ENCODE measurements at places on chromosomes 1 and 21.

GRCh38 chr1:240803151-240803550 lies 191.2 kb upstream of the GREM2 start:
- DNase-seq, result no peak

DNA sequence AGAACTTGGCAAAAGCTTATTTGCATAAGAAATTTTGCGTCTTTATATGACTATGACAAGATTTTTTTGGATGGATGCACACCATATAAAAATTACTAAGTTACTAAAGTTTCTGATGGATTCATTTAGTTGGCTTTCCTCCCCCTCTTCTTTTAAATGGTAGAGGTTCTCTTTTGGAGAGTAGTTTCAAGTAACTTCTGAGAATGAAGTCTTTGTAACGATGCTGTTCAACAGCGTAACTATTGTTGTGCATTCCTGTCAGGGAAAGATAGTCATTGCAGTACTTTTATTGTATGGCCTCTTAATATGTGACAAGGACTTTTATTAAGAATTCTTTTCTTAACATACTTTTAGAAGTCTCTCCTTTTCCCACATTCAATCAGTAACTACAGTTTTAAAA lies 16.0 kb downstream of the NFIA start:
- no peak for DNase-seq

- no peak for DNase-seq
Observed at GRCh38 chr1:212478467-212479025, 45.8 kb downstream of the NENF start.

- no peak for DNase-seq
Observed at GRCh38 chr1:228164561-228165371, 838 bp upstream of the IBA57 start.

DNA sequence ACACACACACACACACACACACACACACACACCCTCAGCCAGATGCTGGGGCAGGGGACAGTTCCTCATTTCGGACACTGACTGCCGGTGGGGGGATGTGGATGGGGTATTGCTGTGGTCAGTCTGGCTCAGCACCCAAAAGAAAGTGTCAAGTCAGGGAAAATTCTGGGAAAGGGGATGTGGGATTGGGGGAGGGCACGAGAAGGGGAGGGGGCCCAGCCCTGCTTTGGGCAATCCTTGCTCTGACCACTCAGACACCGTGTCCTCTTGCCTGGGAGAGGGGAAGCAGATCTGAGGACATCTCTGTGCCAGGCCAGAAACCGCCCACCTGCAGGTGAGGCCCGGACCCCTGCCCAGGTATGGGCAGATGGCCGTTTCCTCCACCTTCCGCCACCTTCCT lies at the start of gene C1QC:
Gene C1QC, plus strand, starts transcription at position 253 of the 400 bp plus-strand sequence. CDS start 391 bp downstream, outside the sequence.
- DNase-seq, result no peak

- DNase-seq, result no peak
Observed at GRCh38 chr1:89125240-89125912, 538 bp downstream of the GBP2 start.

DNA sequence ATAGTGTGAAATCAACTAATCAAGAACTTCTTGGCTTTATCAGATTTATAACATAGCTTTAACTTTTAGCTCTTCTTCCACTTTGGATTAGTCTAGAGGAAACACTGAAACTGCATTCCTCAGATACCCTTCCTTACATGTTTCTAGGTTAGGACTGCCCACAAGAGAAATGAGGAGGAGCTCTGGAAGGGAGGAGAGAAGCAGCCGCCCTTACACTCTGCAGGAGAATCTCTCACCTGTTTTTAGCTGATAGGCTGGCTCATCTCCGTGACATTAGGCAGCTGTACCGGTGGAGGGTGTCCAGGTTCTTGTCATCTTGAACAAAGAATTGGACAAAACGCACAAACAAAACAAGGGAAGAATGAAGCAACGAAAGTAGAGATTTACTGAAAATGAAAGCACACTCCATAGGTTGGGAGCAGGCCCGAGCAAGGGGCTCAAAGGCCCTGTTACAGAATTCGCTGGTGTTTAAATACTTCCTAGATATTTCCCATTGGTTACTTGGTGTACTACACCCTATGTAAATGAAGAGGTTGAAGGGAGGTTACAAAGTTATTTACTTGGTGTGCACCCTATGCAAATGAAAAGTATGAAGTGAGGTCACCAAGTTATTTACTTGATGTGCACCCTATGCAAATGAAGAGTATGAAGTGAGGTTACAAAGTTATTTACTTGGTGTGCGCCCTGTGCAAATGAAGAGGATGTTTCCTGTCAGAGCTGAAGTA lies 524.9 kb upstream of the CHRM3 start:
- no peak for DNase-seq

DNA sequence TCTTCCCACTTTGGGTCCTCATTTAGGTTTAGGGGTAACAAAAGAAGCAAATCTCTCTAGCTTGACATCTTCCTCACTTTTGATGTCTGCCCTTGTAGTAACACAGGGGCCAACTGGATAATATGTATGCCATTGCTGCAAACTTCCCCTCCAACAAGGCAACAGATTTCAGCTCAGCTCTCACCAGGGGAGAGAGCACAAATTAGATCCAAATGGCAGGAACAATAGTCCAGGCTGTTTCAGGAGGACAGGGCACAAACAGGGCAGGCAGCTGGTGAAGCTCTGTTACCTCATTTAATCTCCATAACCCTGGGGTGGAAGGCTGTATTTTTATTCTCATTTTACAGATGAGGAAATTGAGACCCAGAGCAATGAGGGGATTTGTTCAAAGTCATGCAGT lies 4.3 kb upstream of the PIK3R3 start:
- no peak for DNase-seq

DNA sequence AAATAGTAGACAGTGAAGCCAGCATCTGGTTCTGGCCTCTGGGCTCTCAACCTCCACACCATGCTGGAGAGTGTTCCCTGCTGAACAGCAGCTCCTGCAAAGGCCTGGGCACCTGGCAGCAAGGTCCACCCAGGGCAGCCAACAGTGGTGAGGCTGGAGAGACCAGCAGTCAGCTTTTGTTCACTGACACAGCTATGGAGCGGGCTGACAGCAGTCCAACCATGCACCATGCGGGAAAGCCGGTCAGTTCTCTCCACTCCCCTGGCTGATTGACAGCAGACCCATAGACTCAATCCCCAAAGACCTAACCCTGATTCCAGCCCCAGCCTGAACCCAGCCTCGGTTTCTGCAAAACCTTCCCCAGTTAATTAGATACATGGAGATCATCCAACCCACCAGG lies 49.0 kb downstream of the KLHDC7A start:
- no peak for DNase-seq

DNA sequence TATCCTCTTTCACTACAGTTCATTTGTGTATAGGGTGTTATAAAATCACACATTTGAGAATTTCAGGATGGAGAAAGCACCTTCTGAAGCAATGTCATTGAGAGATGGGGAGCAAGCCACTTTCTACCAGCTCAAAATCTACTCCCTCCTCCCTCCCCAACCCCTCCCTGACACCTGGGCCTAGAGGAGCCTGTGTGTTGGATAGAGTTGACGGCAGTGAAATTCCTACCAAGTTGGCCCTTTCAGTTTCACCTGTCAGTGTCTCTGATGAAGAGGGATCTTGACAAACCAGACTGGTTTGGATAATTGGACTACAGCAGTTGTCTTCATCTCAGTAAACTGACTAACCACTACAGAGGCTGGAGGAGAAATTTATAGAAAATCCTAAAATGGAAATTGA lies 125.0 kb upstream of the HOOK1 start:
- DNase-seq, result no peak

- DNase-seq, result no peak
Observed at GRCh38 chr1:170354690-170355089, 177.3 kb upstream of the GORAB start.

GRCh38 chr1:39738622-39739366 lies at the start of gene PPIE:
Gene PPIE (plus strand): TSS chr1:39738882. CDS start chr1:39738901, 19 bp downstream.
- DNase-seq, result peak; percentile 89

DNA sequence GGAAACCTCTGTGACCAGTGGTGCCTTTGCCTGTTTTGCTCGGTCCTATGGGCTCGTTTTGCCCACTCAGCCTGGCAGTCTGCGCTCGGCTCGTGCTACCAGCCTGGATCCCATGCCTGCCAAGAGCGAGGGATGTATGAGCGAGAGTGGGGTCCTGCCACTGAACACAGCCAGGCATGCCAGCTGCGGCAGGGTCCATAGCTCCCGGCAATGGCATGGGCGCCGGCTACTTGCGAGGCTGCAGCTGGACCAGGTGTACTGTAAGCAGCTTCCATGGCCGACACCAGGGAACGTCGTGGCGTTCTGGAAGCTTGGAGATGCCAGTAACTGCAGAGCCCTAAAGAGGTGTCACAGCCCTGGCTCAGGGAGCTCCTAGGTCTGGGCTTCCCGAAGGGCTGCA lies 22.4 kb upstream of the TGFB2 start:
- DNase-seq, result no peak

DNA sequence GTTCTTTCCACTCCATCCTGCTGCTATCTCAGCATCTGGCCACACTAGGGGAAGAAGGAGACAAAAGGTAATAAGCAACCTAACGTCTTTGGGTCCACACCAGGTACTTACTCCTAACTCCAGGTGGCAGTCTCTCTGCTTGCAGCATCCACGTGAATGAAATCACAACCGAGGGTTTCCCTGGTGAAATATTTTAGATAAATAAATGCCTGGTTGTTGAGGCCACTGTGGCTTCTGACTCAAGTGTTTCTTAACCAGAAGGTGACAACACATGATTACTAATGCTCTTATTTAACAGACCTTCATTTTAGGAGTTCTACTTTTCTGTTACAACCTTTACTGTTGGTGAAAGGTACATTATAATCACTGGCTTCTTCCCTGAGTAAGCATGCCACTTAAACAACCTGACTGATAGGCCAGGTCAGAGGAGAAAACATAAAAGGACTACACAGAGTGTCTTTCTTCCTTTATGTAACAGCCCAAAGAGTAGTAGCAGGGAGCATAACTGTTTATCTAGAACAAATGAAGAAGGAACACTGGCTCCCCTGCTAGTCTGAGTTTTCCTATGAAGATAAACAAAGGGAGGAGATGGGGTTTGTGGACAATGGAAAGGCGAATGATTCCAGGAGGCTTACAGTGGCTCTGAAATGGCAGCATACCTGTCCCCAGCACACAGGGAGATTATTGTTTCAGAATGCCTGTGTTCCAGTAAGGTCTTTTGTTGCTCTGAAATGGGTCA lies 59.9 kb downstream of the SYT6 start:
- no peak for DNase-seq

DNA sequence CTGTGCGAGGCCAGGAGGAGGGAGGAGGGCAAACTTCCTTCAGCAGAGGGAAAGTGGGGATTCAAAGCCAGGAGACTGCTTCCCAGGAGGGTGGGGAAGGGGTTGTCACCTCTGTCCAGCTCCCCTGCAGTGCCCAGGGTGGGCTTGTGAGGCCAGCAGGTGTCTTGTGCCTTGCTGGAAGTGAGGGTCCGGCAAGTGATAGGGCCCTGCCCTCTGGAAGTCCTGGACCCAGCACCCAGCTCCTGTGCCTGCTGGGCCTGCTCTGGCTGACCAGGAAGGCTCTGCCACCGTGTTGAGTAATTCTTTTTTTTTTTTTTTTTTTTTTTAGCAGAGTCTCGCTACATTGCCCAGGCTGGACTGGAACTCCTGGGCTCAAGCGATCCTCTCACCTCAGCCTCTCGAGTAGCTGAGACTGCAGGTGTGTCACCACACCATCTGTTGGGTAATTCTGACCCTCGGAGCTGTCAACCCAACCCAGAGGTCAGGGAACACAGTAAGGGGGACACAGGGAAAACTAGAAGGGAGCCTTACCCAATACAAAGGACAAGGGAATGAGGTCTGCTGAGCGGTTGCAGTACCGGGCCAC lies 1.0 kb downstream of the BEST4 start:
- no peak for DNase-seq

GRCh38 chr1:3453891-3454810 lies at the start of gene ARHGEF16:
Gene ARHGEF16 (plus strand): TSS chr1:3454665. CDS start chr1:3463085, 8,420 bp downstream.
- no peak for DNase-seq

DNA sequence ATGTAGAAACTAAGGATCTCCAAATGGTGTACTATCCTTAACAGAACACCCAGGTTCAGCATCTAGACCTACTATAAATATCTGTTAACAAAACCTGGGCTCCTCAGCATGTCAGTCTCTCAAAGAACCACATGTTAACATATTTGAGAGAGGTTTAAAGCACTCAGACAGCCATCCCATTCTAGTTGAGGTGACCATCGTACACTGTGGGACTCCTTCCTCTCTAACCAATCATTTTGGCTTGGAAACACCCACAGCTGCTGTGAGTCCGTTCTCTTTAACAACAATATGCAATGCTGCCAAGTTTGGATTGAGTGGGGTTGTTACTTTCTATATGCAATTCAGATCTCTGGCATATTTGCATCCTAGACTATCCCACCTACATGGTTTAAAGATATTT lies 105.8 kb downstream of the MRPL39 start:
- no peak for DNase-seq

DNA sequence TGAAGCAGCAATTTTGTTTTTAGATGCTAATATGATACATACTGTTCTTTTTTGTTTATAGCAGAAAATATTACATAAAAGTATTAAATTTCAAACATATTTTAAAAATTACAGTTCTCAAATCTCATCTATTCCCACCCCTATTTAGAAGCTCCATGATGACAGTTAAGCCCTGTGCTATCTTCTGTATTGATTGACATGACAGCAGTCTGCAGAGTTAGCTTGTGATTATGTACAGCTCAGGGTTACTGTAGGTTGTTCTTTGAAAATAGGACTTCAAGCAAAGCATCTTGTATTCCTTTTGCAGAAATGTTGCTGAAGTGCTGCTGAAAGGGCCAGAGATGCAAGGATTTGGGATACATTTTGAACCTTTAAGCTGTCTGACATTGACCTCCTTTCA lies 8.2 kb downstream of the GPSM2 start:
- no peak for DNase-seq

DNA sequence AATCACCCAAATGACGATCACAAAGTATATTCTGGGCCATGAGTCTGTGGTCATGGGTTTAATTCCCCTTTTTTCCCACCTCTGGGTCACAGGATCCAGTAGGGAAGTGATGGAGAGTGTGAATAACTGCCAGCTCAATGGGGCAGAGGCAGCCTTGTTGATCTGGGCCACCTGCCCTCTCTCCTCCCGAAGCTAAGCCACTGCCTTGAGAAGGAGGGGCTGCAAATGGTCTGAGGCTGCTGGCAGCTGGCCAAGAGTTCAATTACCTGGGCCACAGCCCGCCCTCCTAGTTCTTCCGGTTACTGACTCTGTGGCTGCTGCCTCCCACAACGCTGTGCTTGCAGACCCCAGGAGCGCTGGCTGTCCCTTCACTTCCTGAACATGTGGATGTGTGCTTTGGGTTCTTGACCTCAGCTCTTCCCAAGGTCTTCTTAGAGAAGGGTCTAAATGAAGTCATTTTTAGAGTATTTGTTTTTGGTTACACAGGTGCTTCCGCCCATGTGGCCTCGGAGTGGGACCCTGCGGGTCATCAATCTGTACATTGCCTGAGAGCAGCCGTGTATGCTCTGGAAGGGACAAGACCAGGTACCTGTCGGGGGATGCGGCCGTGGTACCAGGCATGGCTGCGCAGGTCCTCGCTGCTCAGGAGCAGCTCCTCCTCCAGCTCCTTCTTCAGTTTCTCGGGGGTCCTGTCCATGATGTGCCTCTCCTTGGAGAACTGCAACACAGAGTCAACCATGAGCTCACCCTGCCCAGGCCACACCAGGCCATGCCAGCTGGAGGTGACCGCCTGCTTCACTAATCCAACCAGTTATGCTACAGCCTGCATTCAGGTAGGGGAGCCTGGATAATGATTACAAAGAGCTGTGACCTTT lies 89.7 kb downstream of the BCAR3 start:
- DNase-seq, result no peak

GRCh38 chr1:175735144-175735543 lies 8.3 kb downstream of the TNR start:
- DNase-seq, result no peak

GRCh38 chr1:48266576-48266975 lies 44.1 kb downstream of the SLC5A9 start:
- no peak for DNase-seq
